ENCODE measurements at places on chromosomes 5 and 9.

DNA sequence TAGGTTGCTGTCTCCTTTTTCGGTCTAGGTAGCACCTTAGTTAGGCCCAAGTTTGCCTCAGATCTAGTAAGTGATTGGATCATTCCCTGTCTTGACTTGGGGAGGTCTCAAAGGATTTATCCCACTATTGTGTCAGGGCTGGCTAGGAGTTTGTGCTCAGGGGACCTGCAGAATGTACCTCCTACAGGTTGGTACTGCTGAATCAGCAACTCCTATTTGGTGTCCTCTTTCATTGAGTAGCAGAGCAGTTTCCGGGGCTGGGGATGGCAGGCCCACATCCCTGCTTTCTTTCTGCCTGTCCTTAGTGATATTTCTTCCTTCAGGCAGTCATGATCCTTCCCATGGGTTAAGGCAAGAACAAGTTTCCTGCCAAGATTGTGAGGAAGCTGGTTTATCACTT lies 192.9 kb upstream of the CCNH start:
- no peaks in the 10 kb centered on the region for H3K27me3 ChIP-seq
- no peak for DNase-seq
- no peak overlapping the region for H3K27ac ChIP-seq
- H3K4me1 ChIP-seq, result no peaks in the 10 kb centered on the region
- H3K4me3 ChIP-seq, result no peak overlapping the region

- no peaks in the 10 kb centered on the region for H3K4me1 ChIP-seq
- H3K4me3 ChIP-seq, result no peak overlapping the region
- no peaks in the 10 kb centered on the region for H3K36me3 ChIP-seq
- H3K27ac ChIP-seq, result no peak overlapping the region
- no peak for DNase-seq
- H3K27me3 ChIP-seq, result peaks cover 3% of the 10 kb centered on the region
Observed at GRCh38 chr5:36596247-36596646, 10.2 kb upstream of the SLC1A3 start.

- H3K27me3 ChIP-seq, result peaks cover 31% of the 10 kb centered on the region
- H3K27ac ChIP-seq, result no peak overlapping the region
- no peak overlapping the region for H3K4me3 ChIP-seq
- no peaks in the 10 kb centered on the region for H3K36me3 ChIP-seq
Observed at GRCh38 chr9:32581512-32582143, 8.7 kb upstream of the NDUFB6 start.

DNA sequence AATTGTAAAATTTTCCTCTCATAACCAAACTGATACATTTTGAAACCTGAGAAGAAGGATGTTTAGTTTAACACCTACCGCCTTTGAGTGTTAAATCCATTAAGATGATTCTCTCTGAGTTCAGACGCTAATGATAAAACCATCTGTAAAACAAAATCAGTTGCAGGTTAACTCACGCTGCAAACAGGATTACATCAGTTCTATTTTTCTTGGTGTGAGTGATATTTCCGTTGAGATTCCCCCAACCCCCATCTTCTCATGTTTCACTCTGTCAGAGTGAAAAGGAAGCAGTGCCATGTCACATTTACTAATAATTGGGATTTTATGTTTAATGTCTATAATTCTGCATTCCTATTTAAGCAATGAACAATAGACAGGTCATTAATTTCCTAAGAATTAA lies 146.5 kb downstream of the FANCC start:
- no peaks in the 10 kb centered on the region for H3K27me3 ChIP-seq
- H3K4me1 ChIP-seq, result peaks cover 34% of the 10 kb centered on the region
- H3K36me3 ChIP-seq, result peaks cover 22% of the 10 kb centered on the region
- DNase-seq, result peak; percentile 38

DNA sequence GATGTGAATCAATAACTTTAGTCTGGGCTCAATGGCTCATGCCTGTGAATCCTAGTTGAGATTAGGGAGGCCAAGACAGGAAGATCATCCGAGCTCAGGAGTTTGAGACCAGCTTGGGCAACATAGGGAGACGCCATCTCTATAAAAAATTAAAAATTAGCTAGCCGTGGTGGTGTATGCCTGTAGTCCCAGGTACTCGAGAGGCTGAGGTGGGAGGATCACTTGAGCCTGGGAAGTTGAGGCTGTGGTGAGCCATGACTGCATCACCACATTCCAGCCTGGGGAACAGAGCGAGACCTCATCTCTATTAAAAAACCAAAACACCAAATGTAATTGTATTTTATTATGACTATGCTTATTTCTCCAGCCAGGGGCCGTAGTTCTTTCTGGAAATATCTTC lies 69.6 kb upstream of the NR5A1 start:
- no peaks in the 10 kb centered on the region for H3K4me1 ChIP-seq
- DNase-seq, result no peak
- H3K27me3 ChIP-seq, result peaks cover 11% of the 10 kb centered on the region
- H3K27ac ChIP-seq, result no peak overlapping the region
- H3K36me3 ChIP-seq, result no peaks in the 10 kb centered on the region
- no peak overlapping the region for H3K4me3 ChIP-seq

DNA sequence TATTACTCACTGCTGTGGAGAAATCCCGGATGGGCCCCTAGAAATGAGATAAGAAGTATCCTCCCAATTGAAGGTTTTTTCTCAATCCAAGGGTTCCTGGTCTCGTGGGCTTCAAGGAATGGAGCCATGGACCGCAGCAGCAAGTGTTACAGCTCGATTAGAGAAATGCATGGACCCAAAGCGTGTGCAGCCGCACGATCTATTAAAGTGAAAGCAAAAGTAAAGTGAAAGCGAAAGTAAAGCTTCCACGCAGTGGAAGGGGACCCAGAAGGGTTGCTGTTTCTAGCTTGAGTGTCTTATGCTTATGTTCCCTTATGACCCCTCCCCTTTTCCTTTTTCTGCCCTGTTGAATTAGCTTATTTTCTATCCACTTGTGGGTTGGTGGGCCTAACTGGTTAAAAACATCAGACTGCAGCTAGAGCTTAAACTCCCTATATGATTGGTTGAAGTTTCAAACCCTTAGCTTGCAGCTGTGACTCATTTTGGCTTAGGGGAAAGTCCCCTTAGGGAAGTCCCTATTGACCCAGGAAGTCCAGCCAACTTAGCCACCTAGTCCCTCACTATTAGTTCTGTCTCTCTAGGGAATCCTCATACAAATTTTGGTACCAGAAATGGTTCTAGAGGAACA lies 1111.8 kb downstream of the TAF11L14 start:
- H3K4me1 ChIP-seq, result peaks cover 41% of the 10 kb centered on the region
- peak; percentile 65 for DNase-seq
- peaks cover 20% of the 10 kb centered on the region for H3K36me3 ChIP-seq
- peak overlapping the region; percentile 93 for H3K27ac ChIP-seq

DNA sequence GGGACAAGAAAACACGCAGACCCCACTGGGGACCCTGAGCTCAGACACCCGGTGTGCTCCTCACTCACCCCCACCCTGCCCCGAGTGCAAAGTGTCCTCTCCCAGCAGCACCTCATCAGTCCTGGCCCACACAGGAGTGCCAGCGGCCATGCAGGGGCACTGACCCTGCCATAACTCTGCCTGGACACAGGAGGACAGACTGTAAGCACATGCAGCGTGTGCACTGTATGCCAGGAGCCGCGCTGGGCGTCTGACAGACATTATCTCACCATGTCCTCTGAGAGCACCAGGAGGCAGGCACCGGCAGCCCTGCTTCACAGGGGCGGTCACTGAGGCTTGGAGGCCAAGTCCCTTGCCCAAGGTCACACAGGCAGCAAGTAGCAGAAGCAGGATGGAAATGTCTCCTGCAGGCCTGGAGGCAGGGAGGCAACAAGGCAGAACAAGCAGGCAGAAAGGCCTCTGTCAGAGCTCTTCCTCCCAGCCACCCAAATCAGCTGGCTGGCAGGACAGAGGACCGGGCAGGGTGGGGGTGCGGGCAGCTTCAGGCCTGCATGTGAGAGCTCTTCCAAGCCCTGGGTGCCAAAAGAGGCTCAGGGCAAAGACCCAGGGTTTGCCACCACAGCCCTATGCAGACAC lies 8.4 kb downstream of the EEIG1 start:
- no peaks in the 10 kb centered on the region for H3K27me3 ChIP-seq
- peaks cover 86% of the 10 kb centered on the region for H3K4me1 ChIP-seq
- peaks cover 87% of the 10 kb centered on the region for H3K36me3 ChIP-seq
- H3K4me3 ChIP-seq, result peak overlapping the region; percentile 96
- H3K27ac ChIP-seq, result peak overlapping the region; percentile 97

GRCh38 chr5:40787986-40788385 lies 10.2 kb downstream of the PRKAA1 start:
- peaks cover 30% of the 10 kb centered on the region for H3K36me3 ChIP-seq
- no peak overlapping the region for H3K4me3 ChIP-seq
- no peak for DNase-seq

DNA sequence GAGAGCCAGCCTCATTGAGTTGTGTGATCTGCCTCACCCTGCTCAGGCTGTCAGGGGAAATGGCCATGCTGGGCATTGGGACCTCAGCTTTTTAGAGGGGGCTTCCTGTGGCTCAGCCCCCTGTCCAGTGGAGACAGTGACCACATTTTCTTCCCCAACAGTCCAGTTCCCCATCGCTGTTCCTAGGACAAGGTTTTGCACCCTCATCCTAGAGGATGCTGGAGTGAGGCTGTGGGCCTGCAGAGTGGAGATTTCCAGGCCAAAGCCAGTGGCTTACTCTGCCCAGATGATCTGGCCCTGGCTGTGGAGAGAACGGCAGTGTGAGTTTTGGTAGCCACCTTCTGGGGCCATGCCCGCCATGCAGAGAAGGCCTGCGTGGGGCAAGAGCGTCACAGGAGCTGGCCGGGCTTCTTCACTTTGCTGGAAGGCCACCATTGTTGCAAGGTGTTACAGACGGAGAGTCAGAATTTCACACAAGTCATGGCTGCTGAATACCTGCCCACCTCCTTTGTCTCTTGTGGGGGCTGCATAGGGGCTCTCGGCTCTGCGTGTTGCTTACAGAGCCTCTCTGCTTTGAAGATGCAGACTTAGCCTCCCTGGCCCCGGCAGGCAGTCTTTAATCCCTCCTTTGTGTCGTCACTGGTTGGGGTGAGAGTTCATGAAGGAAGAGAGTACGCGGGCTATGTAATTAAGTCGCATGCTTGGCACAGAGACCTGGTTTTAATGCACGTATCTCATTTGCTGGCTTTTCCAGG lies 35.2 kb upstream of the PITX1 start:
- no peak overlapping the region for H3K4me3 ChIP-seq
- H3K4me1 ChIP-seq, result no peaks in the 10 kb centered on the region
- H3K36me3 ChIP-seq, result no peaks in the 10 kb centered on the region
- no peak overlapping the region for H3K27ac ChIP-seq
- no peak for DNase-seq

DNA sequence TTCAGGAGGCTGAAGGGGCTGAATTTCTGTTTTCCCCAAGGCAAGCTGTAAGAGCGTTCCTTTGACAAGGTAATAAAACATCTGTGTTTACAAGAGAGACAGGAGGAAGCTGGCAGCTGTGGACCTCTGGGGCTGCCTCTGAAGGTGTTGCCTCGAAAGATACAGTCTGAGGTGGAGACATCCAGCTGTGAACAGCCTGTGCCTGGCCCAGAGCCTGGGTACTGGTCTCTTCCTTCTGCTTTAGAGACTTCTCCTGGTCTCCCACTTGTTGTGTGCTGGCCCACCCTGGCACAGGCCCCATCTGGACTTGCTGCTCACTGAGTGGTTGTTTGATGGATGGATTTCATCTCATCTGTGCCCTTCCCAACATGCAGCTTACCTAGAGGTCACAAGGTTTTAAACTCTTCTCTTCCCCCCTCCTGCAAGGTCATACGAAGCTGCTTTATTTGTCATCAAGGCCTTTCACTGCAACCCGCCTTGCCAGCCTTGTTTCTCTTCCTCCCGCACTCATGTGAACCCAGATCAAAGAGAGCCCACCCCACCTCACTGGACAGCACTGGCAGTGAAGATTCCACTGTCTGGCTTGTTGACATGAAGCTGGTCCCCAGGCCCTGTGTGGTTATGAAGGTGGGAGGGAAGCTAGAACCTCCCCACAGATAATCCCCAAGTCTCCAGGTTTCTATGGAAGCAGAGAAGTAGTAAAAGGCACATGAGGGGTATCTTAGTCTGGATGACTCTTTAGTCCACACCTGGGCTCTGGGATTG lies 35.0 kb upstream of the ALDH1B1 start:
- H3K4me3 ChIP-seq, result no peak overlapping the region
- no peaks in the 10 kb centered on the region for H3K36me3 ChIP-seq
- H3K4me1 ChIP-seq, result no peaks in the 10 kb centered on the region
- peaks cover 4% of the 10 kb centered on the region for H3K27me3 ChIP-seq
- H3K27ac ChIP-seq, result no peak overlapping the region

- H3K27me3 ChIP-seq, result peaks cover 6% of the 10 kb centered on the region
- no peak for DNase-seq
- no peak overlapping the region for H3K4me3 ChIP-seq
Observed at GRCh38 chr5:135076051-135076491, 42.0 kb upstream of the PITX1 start.

DNA sequence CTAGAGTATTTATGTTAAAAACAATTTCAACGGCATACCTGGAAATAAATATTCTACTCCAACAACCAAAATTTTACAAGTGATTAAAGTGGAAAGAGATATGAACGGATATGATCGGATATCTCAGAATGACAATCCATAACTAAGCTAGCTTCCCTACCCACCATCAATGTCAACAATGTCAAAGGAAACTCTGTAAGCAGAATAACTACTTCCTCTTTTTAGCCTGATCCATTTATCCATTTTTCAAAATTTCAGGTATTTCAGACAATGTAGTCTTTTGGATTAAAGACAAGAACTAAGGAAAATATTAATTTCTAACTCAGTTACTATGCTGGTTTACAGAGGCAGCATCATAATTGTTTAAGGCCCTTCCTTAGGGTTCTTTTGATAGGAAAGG lies 188.7 kb downstream of the DENND1A start:
- H3K27me3 ChIP-seq, result no peaks in the 10 kb centered on the region
- no peaks in the 10 kb centered on the region for H3K4me1 ChIP-seq
- no peak overlapping the region for H3K27ac ChIP-seq
- no peaks in the 10 kb centered on the region for H3K36me3 ChIP-seq
- DNase-seq, result no peak

DNA sequence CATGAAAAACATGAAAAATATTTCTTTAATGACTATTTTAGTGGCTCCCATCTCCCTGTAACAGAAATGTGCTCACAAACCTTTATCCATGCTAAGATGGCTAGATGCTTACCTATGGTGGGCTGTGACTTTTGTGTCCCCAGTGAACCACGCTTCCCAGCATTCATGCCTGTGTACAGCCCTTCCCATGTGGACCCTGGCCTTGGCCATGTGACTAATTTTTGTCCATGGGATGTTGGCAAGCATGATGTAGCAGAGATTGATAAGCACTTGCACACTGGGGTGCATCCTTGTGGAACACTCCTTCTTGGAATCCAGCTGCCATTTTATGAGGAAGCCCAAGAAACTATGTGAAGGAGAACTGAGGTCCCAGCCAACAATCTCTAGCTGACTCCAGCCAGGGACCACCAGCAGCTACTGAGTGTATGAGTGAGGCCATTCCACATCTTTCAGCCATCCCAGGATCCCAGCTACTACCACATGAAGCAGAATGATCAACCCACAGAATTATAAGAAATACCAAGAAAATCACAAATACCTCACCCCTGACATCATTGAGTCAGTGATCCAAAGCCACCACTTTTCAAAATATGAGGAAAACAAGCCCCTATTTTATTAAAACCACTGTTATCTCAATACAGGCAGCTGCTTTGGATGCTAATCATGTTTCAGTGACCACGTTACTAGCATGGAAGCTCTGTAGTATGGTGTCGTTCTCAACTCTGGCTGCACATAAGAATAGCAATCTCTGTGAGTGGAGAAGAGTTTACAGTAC lies 16.1 kb upstream of the RAI14 start:
- no peaks in the 10 kb centered on the region for H3K36me3 ChIP-seq
- H3K27ac ChIP-seq, result no peak overlapping the region

GRCh38 chr5:54722846-54723433 lies 205.4 kb downstream of the SNX18 start:
- no peak overlapping the region for H3K4me3 ChIP-seq
- no peaks in the 10 kb centered on the region for H3K36me3 ChIP-seq
- H3K27me3 ChIP-seq, result peaks cover 16% of the 10 kb centered on the region
- peak overlapping the region; percentile 68 for H3K27ac ChIP-seq
